ENCODE measurements at places on chromosomes 5 and 9.
A peak's percentile ranks its signal among the peaks of the same experiment; 100 is the strongest.

GRCh38 chr9:27428551-27428950 is 95.5 kb upstream of the IFNK start:
- DNase-seq: no peak

DNA sequence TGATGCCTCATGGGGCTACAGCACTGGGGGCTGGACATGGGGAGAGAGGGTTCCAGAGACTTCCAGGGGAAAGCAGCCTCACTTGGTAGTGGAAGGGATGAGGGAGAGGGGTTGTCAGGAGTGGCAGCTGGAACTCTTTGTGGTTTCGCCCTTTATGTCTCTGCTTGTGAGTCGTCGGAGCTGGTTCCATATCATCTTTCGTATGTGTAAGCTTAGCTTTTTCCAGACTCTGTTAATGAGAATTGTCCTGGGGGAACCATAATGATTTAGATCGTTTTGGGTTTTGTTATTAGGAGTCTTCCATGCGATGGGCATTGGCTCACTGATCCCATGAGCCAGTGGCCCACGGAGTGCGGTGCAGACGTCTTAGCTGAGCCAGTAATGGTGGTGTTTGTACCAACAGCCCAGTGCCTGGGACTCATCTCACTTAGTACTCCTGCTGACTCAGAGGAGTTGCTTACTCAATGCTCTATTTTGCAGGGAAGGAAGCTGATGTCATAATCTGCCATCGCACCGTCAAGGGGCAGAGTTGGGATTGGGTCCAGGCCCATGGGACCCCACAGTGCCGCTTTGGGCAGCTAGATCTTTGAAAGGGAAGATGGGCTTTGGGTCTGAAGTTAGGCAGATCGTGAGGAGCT is 48.5 kb downstream of the NEK6 start:
- no peak for DNase-seq

DNA sequence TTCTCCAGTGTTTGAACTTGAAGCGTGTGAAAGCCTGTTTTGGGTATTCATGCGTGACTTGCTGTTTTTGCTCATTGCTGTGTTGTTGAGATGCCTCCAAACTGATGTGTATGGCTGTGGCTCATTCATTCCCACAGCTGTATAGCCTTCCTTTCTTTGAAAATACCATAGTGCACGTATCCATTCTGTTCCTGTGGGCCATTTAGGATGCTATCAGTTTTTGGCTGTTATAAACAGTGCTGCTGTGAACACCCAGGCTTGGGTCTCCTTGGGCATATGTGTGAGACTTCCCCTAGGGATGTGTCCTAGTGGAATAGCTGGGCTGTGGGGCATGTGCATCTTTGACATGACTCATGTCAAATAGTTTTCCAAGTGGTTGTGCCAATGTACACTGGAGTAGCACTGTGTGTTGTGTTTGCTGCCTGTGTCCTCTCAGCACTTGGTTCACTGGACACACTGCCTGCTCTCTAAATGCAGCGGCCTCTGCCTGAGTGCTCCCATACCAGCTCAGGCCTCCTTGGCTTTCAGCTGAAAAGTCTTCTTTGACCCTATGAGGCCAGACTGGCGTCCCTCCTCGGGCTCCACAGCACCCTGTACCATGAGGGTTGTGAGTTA is 102.6 kb upstream of the TBC1D2 start:
- peak; percentile 14 for DNase-seq

- DNase-seq: no peak
Observed at GRCh38 chr5:165775111-165775510, 2269.7 kb downstream of the MAT2B start.

- no peak for DNase-seq
Observed at GRCh38 chr9:94599102-94599501, 5.5 kb upstream of the FBP2 start.

- peak; percentile 90 for DNase-seq
Observed at GRCh38 chr9:112793213-112793810, 42.8 kb downstream of the SNX30 start.

DNA sequence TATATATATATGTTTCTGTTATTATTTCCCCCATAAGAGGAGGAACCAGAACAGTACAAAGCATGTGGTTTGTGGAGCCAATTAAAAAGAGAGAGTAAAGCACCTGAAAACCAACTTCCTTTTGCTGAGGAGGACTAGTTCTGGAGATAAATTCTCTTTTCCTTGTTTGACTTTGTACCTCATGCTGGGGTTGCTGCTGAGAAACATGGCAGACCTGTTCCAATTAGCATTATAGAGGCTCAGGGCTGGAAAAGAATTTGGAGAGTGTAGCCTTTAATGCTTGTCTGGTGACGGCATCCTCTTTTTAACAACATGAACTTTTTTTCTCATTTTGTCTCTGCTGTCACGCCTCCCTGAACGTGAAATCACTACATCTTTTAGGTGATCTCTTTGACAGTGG is 32.8 kb upstream of the NMUR2 start:
- no peak for DNase-seq

GRCh38 chr5:14039063-14039462 is 94.6 kb upstream of the DNAH5 start:
- no peak for DNase-seq

DNA sequence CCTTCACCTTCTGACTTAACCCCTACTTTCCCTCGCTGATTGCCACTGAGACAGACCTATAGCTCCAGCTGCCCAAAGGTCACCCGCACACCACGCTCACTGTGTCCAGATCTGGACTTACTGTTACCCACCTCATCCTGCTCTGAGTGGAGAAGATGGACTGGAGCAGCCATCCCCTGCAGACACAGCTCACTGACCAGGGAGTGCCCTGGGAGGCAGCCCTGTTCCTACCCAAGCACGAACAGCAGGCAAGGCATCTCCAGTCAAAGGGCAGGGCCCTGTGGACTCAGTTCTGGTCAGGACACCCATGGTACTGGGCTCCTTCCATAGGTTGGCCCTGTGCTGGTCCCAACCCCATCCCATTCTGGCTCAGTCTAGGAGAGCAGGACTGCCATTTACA is 9.5 kb upstream of the BARX1 start:
- DNase-seq: peak; percentile 29

GRCh38 chr9:82057805-82058204 is 69.2 kb downstream of the SPATA31D1 start:
- DNase-seq: no peak

DNA sequence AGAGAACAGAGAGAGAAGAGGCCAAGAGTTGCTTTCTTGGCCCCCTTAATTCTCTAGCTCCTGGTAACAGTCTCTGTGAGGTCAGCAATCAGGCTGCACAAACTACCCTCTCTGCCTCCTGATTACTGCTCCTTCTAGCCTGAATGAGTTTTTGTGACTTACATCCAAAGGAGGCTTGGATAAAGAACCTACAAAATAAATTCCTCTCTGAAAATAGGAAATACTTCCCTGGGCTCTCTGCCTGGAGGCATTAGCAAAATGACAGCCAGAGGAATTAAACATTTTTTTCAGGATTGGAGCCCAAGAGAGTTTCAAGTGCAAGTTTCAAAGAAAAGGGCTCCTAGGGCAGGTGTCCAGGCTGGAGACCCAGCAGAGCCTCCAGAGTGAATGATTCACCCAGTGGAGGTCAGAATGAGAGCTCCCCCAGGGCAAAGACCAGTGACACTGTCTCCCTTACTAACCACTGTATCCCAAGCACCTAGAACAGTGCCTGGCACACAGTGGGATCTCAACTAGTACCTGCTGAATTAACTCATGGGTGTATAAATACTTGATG is 162.5 kb downstream of the SPOCK1 start:
- no peak for DNase-seq

GRCh38 chr5:15334551-15335266 is 165.3 kb upstream of the FBXL7 start:
- DNase-seq: no peak

Measured in activated CD8-positive, alpha-beta memory T cell treated with anti-CD3 and anti-CD28 coated beads, Interleukin-2, amount 10 ng/mL, durations not matched to agents 7 days and 5 days (primary cell).